CD4-positive, alpha-beta T cell treated with Interleukin-21 for 1 hour (primary cell): ENCODE measurements at places on chromosomes 12 and 14.

DNA sequence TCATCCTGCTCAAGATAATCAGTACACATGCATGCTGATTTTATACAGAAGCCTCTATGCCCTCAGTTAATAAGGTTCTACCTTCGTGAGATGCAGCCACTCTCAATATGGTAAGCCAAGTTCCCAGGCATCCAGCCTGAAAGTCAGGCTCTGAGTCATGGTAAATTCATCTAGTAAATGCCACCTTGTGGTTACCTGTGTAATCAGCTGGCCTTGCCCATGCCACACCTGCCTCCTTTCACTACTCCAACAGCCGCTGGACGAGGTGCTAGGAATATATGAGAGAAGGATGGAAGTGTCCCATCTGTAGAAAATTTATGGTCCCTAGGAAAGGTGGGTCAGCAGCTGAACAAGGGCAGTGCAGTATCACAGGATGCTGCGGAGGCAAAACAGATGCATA, 207.3 kb downstream of the SSPN start:
- no peak for DNase-seq

DNA sequence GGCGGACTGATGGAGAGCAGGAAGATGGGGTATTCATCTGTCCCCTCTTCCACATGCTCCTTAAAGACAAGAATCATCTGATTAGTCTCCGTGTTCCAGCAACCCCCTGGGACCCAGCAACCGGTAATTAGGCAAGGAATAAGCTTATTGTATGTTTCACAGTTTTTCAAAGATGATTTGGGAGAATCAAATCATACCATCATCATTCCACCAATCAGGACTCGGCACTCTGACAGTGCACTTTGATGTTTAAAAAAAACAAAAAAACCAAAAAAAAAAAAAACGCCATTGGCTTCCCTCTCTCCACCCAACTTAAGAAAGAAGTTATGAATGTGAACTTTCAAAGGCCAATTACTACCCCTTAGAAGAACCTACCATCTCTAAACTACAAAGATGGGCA, 1.3 kb upstream of the DYNC1H1 start:
- DNase-seq = no peak

- peak; percentile 15 for DNase-seq
Observed at GRCh38 chr14:68397371-68397811, 395.5 kb downstream of the ZFP36L1 start.

- no peak for DNase-seq
Observed at GRCh38 chr12:71980538-71980937, 41.9 kb downstream of the TPH2 start.

DNA sequence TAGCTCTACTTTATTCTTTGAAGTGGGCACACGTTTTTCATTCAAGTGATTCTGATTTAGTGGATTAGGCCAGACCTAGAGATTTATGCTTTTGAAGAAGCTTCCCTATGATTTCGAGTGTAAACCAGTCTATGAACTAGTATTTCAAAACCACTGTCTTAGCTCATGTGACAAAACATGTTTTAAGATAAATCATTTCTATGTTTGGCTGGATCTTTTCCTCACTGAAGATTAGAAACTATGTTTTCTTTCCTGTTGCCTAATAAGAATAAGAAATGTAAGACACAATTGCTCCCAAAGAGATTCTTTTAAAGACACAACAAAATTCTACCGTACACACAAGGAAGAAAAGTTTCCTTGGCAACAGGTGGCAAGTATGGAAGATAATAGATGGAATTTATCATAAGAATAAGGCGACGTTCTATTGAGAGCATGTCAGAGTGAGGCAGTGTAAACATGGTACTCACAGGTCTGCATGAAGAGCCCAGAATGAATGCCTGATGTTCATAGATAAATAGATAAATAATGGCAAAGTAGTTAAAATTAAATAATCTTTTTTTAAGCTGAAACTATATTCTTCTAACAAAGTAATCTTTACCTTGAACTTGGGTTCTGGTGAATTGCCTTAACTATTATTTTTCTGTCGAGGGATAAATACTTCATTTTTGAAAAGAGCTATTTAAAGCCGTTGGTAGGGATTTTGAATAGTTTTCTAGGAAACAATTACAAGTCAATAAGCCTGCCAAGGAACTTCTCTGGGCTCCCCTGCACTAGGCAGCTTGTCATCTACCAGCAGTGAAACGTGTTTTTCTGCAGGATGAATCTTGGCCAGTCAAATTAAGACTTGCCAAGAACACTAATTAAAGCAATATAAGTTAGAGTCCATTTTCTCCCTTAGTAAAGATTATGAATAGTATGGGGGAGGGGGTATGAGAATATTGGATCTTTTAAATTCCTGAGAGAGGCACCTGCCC, 34.1 kb upstream of the C12orf75 start:
- DNase-seq = no peak

DNA sequence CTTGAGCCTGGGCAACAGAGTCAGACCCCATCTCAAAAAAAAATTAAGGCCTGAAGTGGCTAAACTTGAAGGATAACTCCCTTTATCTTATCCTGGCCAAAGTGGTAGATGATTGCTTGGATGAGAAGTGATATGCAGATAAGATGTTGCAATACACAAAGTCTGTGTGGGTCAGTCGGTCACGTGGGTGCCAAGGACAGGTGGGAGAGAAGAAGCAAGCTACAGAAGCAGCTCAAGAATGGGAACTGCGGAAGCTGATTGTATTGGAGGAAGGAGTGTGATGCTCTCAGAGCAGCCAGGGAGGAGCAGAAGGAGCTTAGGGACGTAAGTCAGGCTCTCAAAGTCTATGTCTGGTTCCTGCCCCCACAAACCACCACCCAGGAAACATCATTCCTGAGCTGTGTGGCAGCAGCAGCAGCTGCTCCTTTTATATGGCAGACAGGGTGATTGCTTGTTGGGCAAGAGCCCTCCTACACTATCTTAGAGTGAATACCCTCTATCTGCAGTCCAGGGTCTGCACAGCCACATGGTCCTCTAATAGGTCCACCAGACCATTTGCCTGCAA, 54.5 kb downstream of the ATP2A2 start:
- no peak for DNase-seq

GRCh38 chr14:64467101-64467500, 1.8 kb downstream of the AKAP5 start:
- DNase-seq = no peak

- no peak for DNase-seq
Observed at GRCh38 chr14:61582815-61583214, 112.5 kb upstream of the HIF1A start.

GRCh38 chr12:105330283-105330930, at the start of gene C12orf75:
C12orf75 (plus strand) TSS chr12:105330691; CDS start chr12:105330892, 201 bp downstream.
- DNase-seq = peak; percentile 92

DNA sequence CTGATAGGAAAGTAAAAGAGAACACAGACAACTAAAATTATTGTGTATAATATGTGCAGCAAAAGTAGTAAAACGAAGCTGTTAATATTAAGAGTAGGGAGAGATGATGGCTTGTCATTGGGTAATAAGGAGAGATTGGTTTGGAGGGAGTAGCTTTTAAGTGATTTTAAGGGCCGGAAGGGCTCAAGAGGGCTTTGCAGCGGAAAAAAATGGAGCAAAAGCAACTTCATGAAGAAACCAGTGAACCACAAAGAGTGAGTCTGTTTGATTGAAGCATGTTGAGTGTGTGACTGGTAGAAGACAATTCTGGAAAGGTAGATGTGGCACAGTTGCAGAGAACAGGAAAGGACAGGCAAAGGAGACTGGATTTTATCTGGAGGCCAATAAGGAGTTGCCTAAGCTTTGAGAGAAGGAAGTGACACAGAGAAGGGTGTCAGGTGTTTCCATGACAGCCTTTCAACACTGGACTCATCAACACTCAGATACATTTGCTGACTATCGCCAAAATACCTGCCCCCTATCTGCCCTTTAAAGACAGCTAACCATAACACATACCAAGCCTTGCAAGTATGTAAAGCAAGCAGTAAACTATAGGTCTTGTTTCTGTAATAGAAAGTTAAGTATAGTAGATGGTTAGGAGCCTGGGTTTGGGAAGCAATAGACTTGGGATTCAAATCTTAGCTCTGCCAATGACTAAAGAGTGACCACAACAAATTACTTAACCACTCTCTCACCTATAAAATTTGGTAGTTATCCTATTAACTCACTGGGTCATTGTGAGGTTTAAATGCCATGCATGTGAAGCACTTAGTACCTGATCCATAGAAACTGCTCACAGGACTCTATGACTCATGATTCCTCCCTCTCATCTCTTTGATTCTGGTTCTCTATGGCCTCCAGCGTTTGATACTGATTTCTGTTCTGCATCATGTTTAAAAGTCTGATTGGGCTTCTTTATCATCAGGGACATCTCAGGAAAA, 117.3 kb upstream of the LMNTD1 start:
- DNase-seq = no peak

GRCh38 chr12:120037851-120038250, 48.8 kb downstream of the BICDL1 start:
- DNase-seq = no peak
